Activated CD4-positive, alpha-beta T cell treated with anti-CD3 and anti-CD28 coated beads, Interleukin-2, Interleukin-4, amounts not matched to agents 100 ng/mL and 50 ng/mL, durations not matched to agents 16 hours and 8 hours (primary cell): ENCODE measurements at places on chromosomes 4 and X.

- DNase-seq: no peak
These were observed 50.0 kb downstream of the AMMECR1 start for GRCh38 chrX:110267874-110268273.

- DNase-seq: no peak
These were observed 413.8 kb downstream of the FAT4 start for GRCh38 chr4:125728568-125728967.

DNA sequence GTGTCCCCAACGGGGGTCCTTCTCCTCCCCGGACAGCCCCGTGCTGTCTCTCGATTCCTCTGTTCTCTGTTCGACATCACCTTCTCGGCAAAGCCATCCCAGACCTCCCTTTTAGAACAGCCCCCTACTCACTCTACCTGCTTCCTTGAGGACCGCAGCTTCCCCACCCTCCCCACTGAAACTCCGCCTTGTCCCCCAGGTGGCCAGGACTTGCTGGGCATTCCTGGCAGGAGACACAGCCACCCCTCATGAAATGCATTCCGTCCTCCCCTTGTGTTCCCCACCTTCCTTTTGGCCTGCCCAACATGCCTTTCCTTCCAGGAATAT is 34.8 kb upstream of the GPR78 start:
- no peak for DNase-seq

DNA sequence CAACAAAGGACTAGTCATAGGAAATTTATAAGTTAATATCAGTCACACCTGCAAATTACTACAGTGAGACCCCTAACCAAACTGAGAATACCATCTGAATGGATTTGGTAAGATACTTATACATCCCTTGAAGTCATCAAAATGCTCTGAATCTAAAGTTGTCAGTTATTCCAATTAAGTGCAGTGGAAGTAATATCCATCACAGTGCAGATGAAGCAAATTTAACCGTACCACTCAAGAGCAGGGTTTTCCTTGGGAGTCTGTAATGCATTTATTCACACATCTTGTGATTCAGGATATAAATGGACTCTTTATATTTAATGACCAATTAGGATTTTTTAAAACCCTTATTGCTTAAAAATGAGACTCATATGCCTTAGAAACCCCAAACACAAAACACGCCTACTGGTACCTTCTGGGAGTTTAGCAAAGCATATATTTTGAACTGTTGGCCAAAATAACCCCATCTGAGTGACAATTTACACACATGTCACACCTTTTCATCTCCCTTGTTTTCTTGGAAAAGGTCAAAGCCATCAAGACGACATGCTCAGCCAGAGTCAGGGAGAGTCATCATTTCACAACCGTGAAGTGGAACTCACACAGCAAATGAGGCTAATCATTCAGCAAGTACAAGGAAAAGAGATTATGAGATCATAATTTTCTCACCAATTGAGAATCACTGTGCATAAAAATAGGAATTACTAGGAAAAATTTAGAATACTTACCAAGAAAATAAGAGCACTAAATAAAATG is 303.7 kb downstream of the HNRNPD start:
- no peak for DNase-seq

GRCh38 chr4:74671080-74671698 is 123.1 kb downstream of the BTC start:
- DNase-seq: peak; percentile 28

- DNase-seq: peak; percentile 33
These were observed 258.3 kb upstream of the GABRA2 start for GRCh38 chr4:46648088-46648744.

- no peak for DNase-seq
These were observed 91.2 kb upstream of the GPR50 start for GRCh38 chrX:151085207-151085606.

DNA sequence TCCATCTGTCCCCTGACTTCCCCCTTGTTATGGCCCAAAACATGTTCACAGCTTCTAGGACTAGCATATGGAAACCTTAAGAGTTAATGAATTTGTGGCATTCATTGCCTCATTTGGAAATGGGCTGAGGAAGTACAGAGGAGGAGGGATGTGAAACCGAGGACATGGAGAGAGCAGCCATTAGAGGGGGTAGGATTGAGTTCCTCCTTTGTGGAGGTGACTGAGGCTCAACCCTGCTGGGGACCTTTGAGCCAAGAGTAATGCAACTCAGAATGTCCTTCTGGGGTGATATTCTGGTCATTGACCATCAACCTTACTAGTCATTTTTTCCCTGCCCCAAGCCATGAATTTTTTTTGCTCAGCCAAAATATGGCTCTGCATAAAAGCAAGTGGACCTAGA is 109.4 kb downstream of the ZNF518B start:
- DNase-seq: no peak

DNA sequence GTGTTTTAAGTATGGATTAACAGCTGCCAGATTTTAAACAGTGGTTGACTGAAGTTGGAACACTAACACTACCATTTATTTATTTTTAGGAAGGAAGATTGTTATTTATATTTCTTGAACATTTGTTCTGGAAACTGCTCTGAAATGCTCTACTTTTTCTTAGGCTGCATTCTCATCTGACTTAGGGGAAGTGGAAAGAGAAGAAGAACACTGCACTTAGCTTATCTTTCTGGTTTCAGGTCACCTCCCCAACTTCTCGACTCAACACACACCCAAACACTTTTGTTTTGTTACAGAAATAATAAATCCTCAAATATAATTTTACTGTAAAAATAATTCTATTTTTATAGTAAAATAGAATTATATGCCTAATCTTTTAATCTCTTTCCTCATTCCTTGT is 18.6 kb downstream of the BLTP1 start:
- no peak for DNase-seq

DNA sequence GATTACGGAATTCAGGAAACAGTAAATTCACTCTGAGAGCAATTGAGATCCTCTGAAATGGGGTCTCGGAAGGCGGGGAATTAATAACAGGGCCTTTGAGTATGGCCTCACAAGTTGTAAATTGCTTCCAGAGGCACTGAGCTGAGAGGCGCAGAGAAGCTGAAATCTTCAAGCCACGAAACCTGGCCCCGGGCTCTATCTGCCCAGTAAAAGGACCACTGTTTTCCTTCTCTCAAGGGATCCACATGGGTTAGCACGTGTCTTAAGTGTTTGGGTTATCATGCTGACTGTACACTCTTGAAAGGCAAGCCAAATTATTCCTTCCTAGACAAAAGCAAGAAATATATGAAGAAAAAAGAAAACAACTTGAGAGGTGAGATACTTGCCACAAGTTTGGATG is 1012.9 kb upstream of the FTHL17 start:
- DNase-seq: no peak

GRCh38 chr4:111601671-111602070 is 543.6 kb upstream of the FAM241A start:
- no peak for DNase-seq

DNA sequence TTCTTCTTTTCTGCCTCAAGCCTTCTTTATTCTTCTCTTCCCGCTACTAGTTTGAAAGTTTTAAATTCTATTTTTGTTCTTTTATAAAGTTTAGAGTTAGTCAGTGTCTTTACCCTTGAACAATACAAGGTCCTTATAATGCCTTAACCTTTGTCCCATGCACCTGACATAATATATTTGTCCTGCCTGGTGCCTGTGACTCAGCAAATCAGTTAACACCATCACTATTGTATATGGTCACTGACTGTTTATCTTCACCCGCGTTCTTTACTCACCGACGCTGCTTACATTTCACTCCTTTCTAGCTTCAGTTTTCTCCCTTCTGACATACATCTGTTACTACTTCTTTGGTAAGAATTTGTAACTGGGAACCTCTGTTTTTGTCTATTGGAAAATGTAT is 5.7 kb downstream of the SMIM20 start:
- DNase-seq: no peak

- DNase-seq: no peak
These were observed 18.5 kb downstream of the SORCS2 start for GRCh38 chr4:7210824-7211223.

GRCh38 chrX:67587946-67588624 is 44.3 kb downstream of the AR start:
- no peak for DNase-seq

DNA sequence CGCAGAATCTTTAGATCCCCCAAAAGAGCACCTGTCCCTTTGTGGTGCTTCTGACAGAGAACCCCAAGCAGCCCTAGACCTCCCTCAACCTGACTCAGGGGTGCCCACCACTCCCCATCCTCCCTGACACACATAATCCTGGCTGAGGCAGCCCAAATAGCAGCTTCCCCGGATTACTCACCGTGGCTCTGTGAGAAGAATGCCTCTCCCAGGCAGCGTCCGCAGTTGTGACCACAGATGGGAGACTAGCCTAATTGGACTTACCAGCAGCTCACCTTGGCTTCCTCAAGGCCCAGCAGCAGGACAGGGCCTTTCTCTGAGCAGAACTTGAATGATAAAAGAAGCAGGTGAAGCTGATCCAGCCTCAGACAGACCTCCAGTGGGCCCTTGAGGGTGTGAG is 10.3 kb upstream of the ODAPH start:
- no peak for DNase-seq

- DNase-seq: no peak
These were observed 21.9 kb downstream of the CXXC4 start for GRCh38 chr4:104472766-104473165.

- no peak for DNase-seq
These were observed 50.3 kb downstream of the CASP3 start for GRCh38 chr4:184598753-184599491.

DNA sequence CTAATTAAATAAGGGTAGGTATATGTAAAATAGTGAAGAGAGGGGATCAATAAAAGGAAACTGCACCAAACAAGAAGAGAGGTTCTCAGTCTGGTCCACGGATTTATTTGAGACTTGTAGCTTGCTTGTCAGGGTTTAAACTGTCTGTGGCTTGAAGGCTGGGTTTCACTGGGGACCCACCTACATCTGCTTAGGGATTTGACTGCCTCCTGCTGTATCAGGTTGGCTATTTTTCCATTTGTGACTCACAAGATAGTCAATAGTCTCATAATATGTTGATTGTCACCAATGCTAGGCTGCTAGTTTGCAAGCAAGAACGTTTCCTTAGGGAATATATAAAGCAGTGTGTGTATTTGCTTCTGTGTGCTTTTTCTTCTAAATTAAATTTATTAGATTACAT is 1950.7 kb upstream of the IGFBP7 start:
- DNase-seq: no peak

DNA sequence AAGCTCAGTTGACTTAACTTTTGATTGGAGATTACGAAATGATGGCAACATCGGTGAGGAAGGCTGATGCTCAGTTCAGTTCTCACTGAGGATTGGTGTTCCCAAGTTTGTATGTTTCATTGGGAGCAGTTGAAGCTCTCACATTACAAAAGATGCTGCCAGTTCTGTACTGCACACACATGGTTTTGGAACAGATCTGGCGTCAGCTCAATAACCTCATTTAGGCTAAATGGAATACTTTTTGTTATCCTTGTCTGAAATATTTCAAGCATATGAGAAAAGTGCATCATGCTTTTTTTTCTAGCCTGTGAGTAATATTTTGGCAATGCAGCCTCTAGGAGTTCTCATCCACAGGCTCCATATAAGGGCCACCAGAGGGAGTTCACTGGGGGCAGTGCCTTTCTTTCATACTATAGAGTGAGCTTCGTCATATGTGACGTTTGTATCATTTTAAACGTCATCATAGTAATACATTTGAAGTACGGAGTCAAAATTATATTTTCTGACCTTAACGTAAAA is 4.1 kb downstream of the ENPEP start:
- no peak for DNase-seq

DNA sequence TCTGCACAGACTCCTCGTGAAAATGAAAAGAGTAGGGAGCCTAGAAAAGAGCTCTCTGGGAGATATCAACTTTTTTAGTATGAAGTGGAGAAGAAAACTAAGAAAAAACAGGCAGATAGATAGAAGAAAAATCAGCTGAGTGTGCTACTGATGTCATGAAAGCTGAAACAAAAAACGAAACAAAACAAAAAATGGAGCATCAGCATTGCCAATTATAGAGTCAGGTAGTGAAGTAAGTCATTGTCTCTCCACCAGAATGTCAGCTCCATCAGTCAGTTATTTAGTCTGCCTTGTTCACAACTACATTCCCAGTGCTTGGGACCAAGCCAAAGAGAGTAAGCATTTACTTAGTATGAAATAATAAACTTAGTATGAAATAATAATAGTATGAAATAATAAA is 595.1 kb downstream of the STPG2 start:
- DNase-seq: no peak

- DNase-seq: no peak
These were observed 52.2 kb downstream of the SPATA18 start for GRCh38 chr4:52103319-52103718.

DNA sequence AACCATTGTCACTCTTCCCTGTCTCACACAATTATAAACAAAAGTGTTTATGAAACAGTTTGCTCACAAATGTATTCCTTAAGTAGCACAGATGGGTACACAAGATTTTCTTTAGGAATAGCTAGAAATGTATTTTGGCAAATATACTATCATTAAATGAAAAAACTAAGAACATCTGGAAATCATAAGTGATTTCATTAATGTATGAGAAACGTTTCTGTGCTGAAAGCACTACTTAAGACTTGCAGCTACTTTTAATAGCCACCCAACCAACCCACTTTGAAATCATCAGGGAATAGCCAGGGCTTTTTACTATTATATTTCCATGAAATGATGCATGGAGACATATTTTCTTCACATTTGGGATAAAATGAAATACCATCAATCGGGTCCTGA is 62.3 kb upstream of the NAP1L5 start:
- no peak for DNase-seq

GRCh38 chr4:23881674-23882337 is 8.0 kb downstream of the PPARGC1A start:
- DNase-seq: no peak

DNA sequence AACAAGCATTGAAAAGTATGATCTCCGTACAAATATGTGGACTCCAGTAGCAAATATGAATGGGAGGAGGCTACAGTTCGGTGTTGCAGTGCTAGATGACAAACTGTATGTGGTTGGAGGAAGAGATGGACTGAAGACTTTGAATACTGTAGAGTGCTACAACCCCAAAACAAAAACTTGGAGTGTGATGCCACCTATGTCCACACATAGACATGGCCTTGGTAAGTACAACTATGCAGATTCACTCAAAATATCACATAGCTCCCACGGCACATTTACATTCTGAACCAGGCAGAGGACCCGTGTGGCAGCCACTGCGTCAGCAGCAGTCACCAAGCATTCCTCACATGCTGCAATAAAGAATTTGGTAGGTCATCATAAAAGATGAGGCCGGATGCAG is 41.3 kb downstream of the KLHL5 start:
- DNase-seq: no peak

GRCh38 chr4:185183622-185184281 is 20.0 kb downstream of the CFAP97 start:
- DNase-seq: peak; percentile 79

- no peak for DNase-seq
These were observed 1083.5 kb upstream of the GRID2 start for GRCh38 chr4:91220315-91220714.

- no peak for DNase-seq
These were observed 33.3 kb downstream of the F11 start for GRCh38 chr4:186299291-186299690.

DNA sequence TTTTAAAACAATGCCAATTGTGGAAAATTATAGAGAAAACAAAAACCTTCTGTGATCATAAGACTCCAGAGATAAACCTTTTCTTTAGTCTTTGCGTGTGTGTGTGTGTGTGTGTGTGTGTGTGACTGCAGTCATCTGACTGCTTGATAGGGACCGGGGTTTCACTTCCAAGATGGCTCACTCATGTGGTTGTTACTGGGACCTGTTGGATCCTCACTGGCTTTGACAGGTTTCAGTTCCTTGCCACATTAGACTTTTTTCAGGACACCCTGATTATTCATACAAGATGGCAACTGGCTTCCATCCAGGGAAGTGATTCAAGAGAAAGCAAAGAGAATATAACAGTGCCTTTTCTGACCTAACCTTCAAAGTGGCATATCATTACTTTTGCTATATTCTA is 21.9 kb upstream of the MAD2L1 start:
- DNase-seq: no peak
